WERI-Rb-1 (cell line): ENCODE measurements at places on chromosomes 2 and 18.

- no peak for DNase-seq
These were observed at the start of gene HOXD1 for GRCh38 chr2:176187899-176188773. TSS of gene HOXD1 (plus strand) at chr2:176188668. CDS start at chr2:176188802, 134 bp downstream.

GRCh38 chr18:58569490-58569911, 59.4 kb downstream of the ALPK2 start:
- DNase-seq, result peak; percentile 72

DNA sequence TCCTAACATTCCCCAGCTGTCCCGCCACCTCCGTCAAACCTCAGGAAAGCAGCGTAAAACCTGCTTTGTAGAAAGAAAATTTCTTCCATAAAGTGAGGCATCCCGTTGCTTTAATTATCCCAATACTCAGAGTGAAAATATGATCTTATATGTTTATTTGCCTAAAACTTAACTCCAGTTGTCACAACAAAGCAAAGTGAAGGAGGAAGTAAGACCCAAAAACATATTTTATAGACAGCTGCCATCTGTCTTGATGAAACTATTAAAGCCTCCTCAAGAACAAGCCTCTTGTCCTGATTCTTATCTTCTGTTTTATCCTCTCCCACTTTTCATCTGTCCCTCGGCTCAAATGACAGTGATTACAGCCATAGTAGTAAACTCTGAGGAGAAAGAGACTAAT, 28.9 kb upstream of the LPIN2 start:
- DNase-seq, result no peak

- DNase-seq, result no peak
These were observed 9.0 kb downstream of the CUL3 start for GRCh38 chr2:224576088-224576715.

DNA sequence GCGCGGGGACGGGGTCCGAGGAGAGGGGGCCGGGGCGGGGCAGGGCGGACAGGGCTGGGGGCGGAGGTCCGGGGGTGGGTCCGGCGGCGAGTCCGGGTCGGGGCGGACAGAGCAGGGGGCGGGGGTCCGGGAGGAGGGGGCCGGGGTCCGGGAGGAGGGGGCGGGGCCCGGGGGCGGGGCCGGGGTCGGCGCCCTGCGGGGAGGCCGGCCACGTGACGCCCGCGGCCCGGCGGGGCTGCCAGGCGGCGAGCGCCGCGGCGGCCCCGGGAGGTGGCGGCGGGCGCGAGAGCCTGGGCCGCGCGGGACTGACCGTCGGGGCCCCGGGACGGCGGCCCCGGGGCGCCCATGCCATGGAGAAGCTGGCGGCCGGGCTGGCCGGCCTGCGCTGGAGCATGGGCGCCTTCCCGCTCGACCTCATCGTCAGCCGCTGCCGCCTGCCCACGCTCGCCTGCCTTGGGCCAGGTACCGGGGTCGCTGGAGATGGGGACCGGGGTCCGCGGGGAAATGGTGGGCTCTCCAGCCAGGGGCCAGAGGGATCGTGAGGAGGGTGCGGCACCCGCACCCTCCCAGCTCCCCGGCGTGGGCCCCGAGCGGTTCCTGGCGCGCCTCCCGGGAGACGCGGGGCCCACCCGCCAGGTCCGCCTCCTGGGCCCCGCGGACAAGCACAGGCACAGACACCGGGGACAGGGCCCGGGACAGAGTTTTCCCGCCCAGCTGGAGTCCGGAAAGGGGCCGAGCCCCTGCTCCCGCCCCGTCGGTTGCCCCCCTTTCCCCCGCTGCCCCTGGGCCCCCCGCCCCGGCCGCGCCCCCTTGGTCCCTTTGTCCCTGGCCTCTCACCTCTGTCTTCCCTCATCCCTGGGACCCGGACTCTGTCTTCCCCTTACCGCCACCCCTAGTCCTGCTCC, at the start of gene GAREM2:
Gene GAREM2 (plus strand): TSS at position 218 of the 905 bp plus-strand sequence. CDS start 133 bp downstream, at position 351.
- DNase-seq, result peak; percentile 46

DNA sequence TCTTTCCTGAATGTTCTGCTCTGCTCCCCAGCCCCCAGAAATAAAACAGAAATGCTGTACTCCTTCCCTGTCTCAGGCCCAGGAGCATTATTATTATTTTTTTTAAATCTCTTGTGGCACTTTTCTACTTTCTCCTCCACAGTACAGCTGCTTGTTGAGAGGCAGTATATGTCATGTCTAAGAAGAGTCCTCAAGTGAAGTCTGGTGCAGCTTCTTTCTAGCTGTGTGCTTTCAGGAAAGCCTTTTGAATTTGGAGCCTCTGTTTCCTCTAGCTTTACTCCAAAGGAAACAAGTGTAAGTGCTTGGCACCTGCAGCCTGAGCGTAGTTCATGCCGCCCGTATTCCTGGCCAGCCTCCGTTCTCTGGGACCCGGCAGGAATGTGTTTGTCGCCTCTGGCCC, 22.4 kb downstream of the AGAP1 start:
- no peak for DNase-seq

DNA sequence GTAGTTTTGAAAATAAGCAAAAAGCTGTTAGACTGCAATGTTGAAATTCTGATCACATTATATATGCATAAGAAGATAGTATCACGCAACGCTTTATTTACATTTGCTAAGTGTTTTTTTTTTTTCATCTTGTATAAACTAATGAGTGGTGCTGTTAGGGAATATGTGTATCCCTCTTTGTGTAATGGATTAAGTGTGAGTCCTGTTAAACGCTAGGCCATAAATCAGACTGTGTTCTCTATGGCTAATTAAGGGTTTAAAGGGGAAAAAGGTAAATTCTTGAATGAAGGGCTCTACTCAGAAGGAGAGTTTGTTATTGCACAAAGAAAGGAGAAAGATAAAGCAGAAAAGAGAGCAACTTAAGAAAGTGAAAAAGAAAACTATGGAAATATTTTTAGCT, 4.8 kb upstream of the ASXL3 start:
- DNase-seq, result no peak

GRCh38 chr2:110674620-110675555, 3.0 kb downstream of the BUB1 start:
- DNase-seq, result no peak

DNA sequence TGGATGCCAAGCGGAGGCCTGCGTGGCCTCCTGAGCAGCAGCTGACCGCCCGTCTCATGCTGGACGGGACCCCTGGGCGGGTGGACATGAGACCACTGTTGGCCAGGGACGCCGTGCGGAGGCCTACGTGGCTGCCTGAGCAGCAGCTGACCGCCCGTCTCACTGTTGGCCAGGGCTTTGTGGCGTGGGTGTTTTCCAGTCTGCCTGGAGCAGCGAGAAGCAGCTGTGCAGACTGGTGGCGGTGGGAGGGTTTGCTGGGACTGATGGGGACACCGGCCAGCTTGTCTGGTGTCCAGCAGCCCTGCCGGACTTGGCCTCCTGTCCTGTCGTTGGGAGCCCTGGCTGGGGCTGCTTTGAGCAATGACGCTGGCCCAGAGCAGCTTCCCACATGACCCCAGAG, 5.8 kb upstream of the D2HGDH start:
- DNase-seq, result no peak

- DNase-seq, result no peak
These were observed 125.3 kb downstream of the COL4A4 start for GRCh38 chr2:227038550-227039189.

DNA sequence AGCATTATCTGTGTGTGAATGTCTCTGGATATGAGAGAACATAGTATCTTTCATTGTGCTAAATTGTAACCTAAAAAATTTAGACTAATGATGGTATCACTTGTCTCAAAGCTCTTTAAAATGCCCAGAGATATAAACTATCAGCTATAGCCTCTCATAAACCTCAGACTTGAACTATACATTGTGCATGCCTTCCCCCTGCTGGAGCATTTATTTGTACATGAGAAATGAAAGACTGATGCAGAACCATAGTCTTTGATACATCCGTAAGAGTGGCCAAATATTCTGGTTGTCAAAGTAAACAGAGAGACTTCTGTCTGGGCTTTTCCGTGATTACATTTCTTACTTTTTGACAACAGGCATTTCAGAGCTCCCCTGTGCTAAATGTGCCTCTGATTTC, 71.9 kb upstream of the CCDC68 start:
- no peak for DNase-seq

GRCh38 chr2:236309669-236310029, 45.4 kb upstream of the ASB18 start:
- DNase-seq, result peak; percentile 42

GRCh38 chr2:80670763-80671162, 366.2 kb upstream of the LRRTM1 start:
- DNase-seq, result no peak

- no peak for DNase-seq
These were observed 15.4 kb upstream of the STAT4 start for GRCh38 chr2:191166111-191166755.

GRCh38 chr2:215624423-215624829, 188.6 kb upstream of the FN1 start:
- no peak for DNase-seq

DNA sequence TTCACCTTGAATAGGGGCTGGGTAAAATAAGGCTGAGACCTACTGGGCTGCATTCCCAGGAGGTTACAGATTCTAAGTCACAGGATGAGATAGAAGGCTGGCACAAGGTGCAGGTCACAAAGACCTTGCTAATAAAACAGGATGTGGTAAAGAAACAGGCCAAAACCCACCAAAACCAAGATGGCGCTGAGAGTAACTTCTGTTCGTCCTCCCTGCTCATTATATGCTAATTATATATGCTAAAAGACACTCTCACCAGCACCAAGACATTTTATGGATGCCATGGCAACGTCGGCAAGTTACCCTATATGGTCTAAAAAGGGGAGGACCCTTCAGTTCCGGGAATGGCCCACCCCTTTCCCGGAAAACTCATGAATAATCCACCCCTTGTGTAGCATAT, 711.5 kb upstream of the KLHL29 start:
- no peak for DNase-seq

DNA sequence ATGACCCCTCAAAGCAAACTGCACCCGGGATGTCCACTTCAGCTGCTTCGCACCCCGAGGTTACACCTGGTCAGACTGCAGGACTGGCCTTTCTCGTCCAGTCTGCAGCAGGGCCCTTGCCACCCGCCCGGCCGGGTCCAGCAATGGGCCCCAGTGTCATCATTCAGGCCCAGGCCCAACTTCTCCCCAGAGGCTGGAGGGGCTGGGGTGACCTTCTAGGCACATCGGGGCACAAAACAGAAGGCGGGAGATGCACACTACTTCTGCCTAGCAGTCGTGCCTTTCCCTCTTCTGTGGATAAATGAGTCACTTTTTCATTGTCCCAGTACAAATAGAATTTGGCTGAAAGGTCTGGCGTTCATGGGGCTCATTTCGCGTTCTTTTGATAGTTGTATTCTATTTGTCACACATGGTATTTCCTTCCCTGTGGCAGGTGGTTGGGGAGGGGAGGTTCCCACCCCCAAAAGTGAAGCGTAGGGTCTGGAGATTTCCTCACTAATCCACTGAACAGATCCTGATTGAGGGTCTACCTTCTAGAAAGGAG, 56.9 kb upstream of the ID2 start:
- DNase-seq, result no peak

GRCh38 chr2:11610624-11611242, 59.3 kb downstream of the NTSR2 start:
- no peak for DNase-seq

GRCh38 chr2:233006648-233007047, 6.4 kb downstream of the NGEF start:
- DNase-seq, result no peak

GRCh38 chr2:61857224-61857623, 3.4 kb upstream of the FAM161A start:
- no peak for DNase-seq

DNA sequence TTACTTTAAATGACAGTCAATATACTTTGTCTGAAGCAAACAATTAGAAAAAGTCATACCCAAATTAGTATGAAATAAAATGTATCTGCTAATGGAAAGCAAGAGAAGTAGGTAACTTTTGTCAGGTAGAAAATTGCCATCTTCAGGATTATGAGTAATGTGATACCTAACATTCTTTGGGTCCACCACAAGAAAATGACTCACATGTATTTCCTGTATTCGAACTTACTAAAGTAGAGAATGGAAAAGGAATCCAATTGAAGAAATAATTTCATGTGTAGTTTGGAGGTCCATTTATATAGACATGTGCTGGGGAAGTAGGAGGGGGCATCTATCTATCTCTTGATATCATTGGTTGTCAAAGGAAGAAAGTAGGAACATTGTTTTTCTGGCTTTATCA, 636.2 kb upstream of the CHAC2 start:
- no peak for DNase-seq

DNA sequence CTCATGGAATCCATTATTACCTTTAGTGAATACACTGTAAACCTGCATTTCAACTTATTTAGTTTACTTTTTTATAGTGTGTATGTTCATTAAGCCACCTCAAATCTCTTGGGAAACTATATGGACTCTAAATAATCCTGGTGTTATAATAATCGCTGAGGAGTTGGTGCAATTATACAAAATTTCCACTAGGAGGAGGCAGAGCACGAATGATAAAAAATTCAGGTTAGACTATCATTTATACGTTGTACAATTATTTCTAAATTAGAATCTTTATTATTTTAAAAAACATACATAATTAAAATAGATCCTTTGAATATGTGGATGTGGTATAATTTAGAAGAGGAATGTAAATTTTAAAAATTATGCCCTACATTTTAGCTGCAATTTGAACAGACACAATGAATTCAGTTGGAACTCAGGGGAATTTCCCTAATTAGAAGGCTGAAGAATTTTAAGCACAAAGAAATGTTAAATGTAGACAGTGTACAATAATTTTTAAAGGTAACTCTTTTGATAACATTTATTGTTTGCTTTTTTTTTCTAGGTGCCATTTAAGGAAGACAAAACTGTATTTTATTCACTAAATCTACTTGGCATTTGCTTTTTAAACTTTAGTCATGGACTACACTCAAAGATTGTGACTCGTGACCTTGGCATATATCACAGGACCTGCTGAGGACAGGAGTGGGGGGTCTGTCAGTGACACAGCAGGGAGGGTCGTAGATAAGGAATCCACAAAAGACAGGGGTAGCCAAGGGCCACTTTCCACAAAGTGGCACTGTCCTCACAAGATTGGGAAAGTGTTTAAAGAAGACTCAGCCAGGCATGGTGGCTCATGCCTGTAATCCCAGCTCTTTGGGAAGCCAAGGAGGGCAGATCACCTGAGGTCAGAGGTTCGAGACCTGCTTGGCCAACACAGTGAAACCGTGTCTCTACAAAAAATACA, 45.5 kb downstream of the RAB12 start:
- peak; percentile 37 for DNase-seq

DNA sequence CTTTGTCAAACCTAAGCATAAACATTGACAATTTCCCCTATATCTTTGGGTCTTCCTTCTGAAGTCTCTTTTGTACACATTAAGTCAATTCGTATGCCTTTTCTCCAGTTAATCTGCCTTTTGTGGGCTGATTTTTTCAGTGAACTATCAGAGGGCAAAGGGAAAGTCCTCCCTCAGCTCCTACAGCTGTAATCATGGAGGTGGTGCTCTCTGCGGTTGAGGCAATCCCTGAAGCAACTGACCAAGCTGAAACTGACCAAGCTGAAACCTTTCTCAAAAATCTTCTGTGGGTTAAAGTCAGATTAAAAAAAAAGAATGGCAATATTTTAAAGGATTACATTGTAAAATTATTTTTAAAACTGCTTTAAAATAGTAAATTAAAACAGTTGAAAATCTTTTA, 105.8 kb upstream of the DNAJC10 start:
- DNase-seq, result no peak

GRCh38 chr18:8272254-8272653, 337.0 kb upstream of the RAB12 start:
- no peak for DNase-seq

- no peak for DNase-seq
These were observed 30.8 kb upstream of the EML4 start for GRCh38 chr2:42138163-42139015.

- no peak for DNase-seq
These were observed 43.2 kb upstream of the SOS1 start for GRCh38 chr2:39164089-39164488.

GRCh38 chr2:233115121-233115520, 55.0 kb downstream of the INPP5D start:
- no peak for DNase-seq
